ENCODE measurements at places on chromosomes 7 and 10. TPM values are rescaled to one million over a fixed set of nuclear protein-coding genes. Genes with fewer than 3 reads are reported as not detected.

COPG2 gene
- 12.0 TPM for total RNA-seq

SEM1 gene
- total RNA-seq: 40.5 TPM

INHBA gene
- total RNA-seq: not detected

UCN3 gene
- total RNA-seq: not detected

ABCC2 gene
- total RNA-seq: 0.95 TPM

DGKI gene
- total RNA-seq: 0.53 TPM

MMP21 gene
- not detected for total RNA-seq
